ENCODE measurements at places on chromosomes 3 and 15.

- DNase-seq = no peak
These were observed 190.9 kb downstream of the TJP1 start for GRCh38 chr15:29631076-29632070.

DNA sequence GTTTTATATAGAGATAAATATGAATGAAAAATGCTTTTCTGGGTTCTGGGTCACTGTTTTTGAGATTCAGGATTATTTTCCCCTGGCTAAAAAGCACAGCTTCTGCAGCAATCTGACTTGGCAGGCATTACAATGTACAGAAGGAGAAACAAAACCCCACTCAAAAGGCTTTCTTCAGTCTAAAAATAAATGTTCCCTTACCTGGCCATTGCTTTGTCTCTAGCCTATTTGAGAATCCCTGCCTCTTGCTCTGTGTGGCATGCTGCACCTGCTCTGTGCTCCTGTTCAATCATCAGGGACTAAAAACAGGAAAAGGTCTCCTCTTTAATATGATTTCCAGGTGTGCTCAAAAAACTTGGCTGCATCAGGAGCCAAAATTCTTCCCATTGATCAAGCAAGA is 187.4 kb upstream of the STAC start:
- DNase-seq = no peak

DNA sequence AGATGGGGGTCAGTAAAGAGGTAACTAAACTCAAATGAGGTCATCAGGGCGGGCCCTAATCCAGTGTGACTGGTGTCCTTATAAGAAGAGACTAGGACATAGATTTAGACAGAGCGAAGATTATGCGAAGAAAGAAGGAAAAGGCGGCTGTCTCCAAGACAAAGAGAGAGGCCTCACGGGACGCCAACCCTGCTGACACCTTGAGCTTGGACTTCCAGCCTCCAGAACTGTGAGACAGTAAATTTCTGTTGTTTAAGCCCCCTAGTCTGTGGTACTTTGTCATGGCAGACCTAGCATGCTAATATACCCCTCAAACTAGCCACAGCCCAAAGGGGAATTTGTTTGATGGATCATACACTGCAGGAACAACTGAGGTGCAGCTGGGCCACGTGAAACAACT is 183.0 kb downstream of the ABHD5 start:
- no peak for DNase-seq

GRCh38 chr3:141399200-141399599 is 30.9 kb downstream of the ZBTB38 start:
- no peak for DNase-seq

DNA sequence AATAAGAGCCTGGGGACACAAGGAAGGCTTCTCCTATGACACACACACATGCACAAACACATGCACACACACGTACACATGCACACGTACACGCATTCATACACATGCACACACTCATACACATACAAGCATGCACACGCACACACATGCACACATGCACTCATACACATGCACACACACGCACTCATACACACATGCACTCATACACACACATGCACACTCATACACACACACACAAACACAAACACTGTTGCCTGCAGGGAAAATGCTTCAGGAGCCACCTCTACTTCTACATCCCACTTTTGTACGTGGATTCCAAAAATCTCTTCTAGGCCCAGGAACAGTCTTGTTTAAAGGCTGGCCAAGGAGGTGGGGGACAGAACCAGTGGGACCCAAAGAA is 20.7 kb upstream of the NR2E3 start:
- DNase-seq = no peak

GRCh38 chr3:171688593-171688992 is 121.7 kb downstream of the PLD1 start:
- DNase-seq = no peak

- no peak for DNase-seq
These were observed 23.1 kb upstream of the PDCD7 start for GRCh38 chr15:65156692-65157091.

- DNase-seq = no peak
These were observed 46.3 kb upstream of the FLNB start for GRCh38 chr3:57961828-57962447.

GRCh38 chr3:67733269-67733950 is 79.0 kb upstream of the SUCLG2 start:
- DNase-seq = no peak
